ENCODE measurements at places on chromosomes 13 and 19.

GRCh38 chr13:90365130-90365529 lies 982.4 kb upstream of the MIR17HG start:
- peak; percentile 8 for DNase-seq

GRCh38 chr19:4088975-4089374 lies 22.3 kb upstream of the ZBTB7A start:
- no peak for DNase-seq

DNA sequence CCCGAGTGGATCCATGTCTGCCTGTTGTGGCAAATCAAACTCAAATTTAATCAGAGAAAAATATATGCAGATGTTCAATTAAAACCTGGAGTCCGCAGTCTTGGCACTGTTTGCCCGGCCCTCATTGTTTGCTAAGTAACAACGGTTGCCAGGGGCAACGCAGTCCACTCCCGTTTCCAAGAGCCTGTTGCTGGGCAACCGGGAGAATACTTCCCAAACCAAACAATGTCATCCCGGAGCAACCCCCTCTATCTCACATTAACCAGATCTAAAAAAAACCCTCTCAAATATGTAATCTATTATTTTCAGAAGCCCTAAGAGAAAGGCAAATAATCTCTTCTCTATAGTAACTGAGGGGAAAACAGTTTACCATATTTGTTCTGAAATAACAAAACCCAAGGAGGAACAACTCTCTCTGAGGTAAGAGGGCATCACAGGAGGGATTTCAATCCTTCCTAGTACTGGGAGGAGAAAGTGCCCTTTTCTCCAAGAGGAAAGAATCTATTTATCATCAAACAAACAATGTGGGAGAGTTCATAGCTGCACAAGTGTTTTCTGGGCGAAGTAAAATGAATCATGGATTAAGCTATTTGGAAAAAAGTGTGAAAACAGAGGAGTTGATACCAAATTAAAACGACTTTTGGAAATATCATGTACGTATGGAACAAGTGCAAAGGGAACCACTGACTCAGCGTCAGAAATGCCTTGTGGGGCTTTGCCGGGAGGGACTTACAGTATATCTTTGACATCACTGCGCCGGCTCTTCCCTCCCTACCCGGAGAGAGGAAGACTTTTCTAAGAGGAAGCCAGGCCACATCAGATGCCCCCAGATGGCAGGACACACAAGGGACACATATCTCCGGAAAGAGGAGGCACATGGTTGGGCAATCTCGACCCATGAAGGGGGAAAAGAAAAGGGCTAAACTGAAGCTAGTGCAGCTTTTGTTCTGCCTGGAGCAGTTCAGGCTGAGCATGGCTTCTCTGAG lies 43.3 kb downstream of the RFX2 start:
- DNase-seq, result no peak

DNA sequence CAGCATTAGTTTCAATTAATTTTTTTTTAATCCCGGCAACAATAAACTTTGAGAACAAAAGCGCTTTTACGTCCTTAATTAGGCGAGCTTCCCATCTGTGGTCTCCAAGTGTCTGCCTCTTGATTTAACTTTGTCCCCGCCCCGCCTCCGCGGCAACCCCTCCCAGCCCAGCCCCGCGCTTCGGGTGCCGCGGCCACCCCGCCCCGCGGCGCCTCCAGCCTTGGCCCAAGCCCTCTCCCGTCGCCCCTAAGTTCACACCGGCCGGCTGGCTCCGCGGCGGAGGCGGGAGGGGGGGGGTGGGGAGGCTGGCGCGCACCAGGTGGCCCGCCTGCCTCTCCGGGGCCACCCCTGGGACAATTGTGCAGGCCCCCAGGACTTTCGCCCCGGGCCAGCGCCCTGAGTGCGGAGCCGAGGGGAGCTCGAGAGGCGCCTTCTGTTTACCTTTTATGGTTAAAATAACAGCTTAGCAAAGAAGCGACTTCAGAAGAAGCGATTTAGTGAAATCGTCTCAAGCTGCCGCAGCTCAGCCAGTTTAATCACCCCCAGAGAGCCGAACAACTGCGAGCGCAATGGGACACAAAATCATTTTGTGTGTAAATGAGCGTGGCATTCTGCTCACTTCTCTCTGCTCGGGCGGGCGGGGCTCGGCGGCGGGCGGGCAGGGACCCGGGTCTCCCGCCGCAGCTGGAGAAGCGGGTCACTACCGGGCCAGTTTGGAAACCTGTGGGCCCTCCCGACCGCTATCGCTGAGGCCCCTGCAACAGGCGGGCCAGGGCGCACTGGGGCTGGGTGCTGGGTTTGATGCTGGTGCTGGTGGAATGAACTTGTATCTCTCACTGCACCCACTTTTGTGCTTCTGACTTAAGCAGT lies 1.4 kb downstream of the KCTD15 start:
- DNase-seq, result no peak

DNA sequence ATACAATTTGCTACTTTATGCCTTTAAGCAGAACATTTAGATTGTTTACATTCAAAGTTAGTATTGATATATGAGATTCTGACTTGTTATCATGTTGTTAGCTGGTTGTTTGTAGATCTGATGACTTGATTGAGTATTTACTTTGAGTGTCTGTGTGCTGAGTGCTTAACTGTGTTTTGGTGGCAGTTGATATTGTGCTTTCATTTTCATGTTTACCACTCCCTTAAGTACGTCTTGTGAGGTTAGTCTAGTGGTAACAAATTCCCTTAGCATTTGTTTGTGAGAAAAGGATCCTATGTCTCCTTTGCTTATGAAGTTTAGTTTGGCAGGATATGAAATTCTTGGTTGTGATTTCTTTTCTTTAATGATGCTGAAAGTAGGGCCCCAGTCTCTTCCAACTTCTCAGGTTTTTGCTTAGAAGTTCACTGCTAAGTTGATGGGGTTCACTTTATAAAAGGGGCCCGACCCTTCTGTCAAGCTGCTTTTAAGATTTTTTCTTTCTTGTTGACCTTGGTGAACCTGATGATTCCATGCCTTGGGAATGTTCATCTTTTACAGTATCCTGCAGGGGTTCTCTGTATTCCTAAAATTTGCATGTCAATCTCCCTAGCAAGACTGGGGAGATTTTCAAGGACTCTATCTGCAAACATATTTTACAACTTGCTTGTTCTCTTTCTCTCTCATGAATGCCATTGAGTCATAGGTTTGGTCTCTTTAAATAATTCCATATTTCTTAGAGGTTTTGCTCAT lies 1095.4 kb upstream of the PCDH20 start:
- no peak for DNase-seq

- DNase-seq, result no peak
These were observed 7.6 kb downstream of the ZNF446 start for GRCh38 chr19:58483776-58484175.

GRCh38 chr13:30898678-30899241 lies 7.3 kb upstream of the MEDAG start:
- peak; percentile 98 for DNase-seq

GRCh38 chr13:101757446-101758039 lies 305.1 kb downstream of the ITGBL1 start:
- DNase-seq, result peak; percentile 8

- DNase-seq, result no peak
These were observed 13.2 kb downstream of the TLE5 start for GRCh38 chr19:3049089-3049488.

DNA sequence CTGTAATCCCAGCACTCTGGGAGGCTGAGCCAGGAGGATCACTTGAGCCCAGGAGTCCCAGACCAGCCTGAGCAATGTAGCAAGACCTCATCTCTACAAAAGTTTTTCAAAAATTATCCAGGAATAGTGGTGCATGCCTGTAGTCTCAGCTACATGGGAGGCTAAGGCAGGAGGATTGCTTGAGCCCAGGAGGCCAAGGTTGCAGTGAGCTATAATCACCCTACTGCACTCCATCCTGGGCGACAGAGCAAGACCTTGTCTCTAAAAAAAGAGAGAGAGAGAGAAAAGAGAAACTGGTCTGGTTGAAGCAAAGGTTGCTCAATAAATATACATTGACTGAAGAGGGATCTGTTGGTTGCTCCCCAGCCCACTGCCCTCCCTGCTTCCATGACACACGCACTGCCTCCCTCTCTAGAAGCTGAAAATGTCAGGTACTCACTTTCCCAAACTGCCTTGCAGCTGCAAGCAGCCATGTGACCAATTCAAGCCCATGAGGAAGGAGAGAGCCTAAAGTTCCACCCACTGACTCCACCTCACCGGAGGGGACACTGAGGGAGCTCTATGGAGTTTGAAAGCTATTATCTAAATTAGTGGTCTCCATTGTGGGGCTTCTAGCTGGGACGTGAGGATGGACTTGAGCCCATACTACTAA lies 14.0 kb downstream of the CEACAM16 start:
- DNase-seq, result no peak

DNA sequence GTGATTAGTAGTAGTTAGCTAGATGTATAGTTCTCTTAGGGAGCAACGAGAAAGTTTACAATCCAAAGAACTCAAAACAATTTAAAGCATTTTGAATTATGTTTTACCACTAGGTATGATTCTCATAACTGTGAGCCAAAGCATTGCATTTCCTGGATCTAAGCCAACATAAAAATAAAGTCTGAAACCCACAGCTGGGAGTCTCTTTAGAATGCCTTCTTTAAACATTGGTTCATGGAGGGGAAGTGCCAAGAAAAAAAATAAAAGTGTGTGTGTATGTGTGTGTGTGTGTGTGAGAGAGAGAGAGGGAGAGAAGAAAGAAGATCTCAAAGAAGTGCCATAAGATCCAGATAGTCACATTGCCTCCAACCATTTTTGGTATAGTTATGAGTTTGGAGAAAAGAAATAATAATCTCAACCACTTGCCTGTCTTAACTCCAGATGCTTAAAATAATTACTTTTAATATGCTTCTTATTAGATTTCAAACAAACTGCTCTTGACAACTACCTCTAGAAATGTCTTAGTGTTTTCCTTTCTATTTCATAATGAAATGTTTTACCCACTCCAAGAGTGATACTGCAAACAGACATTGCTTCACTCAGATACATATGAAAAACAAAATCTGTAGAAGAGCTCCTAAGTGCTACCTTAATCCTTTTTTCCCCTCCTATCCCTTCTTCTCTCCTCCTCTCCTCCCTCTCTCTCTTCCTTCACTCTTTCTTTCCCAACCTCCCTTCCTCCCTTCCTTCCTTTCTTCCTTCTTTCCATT lies 554.1 kb downstream of the KCTD12 start:
- DNase-seq, result peak; percentile 14

DNA sequence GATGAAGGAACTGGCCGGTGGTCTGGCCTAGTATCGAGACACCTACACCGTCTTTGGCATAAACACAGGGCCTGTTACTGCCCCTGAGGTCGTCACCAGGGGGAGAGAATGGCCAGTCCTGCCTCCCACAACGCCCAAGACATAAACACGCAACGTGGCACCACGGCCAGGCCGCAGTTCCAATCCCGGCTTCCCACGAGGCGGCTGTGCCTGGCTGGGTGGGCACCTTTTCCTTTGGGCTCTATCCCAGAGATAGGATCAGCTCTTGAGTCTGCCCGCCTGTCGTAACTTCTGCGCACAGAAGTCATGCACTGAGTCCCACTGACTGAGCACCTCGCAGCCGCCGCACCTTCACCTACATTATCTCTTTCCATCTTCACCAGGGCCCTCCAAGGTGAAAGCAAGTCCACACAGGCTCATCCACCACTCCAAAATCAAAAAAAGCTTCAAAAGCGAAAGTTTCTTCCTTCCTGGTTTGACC lies 1.1 kb downstream of the MIER2 start:
- no peak for DNase-seq

- DNase-seq, result no peak
These were observed 133.4 kb downstream of the NUFIP1 start for GRCh38 chr13:44855860-44856259.

DNA sequence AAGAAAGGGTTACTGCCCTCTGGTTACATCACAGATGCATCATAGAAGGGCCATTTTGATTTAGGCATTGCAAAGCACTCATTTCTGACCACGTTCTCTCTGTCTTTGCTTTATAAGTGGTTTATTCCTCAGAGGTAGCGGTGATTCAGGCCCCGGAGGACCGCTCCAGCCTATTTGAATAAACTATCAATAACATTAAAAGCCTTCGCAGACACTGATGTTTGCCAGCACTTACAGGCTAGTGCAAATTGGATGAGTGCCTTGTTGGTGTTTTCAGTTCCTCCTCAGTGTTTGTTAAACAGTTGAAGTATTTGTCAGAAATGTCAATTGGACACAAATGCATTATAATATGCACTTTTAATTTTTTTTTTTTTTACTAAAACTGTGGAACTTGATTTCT lies 120.2 kb downstream of the RXFP2 start:
- DNase-seq, result peak; percentile 17

- DNase-seq, result no peak
These were observed 3.2 kb downstream of the MIDN start for GRCh38 chr19:1251330-1252220.

GRCh38 chr19:41409288-41409687 lies 11.7 kb downstream of the BCKDHA start:
- no peak for DNase-seq

DNA sequence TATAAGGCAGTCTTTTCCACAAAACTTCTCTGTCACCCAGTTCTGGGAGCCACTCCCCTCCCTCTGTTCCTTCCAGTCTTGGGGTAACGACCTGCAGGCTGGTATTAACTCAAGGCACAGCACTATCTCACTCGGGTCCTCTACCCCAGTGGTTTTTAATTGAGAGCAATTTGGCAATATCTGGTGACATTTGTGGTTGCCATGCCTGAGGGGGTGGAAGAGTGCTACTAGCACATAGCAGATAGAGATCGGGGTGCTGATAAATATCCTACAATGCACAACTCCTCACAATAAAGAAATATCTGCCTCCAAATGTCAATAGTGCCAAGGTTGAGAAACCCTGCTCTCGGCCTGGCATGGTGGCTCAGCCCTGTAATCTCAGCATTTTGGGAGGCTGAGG lies 117.7 kb upstream of the ABCC4 start:
- DNase-seq, result no peak

DNA sequence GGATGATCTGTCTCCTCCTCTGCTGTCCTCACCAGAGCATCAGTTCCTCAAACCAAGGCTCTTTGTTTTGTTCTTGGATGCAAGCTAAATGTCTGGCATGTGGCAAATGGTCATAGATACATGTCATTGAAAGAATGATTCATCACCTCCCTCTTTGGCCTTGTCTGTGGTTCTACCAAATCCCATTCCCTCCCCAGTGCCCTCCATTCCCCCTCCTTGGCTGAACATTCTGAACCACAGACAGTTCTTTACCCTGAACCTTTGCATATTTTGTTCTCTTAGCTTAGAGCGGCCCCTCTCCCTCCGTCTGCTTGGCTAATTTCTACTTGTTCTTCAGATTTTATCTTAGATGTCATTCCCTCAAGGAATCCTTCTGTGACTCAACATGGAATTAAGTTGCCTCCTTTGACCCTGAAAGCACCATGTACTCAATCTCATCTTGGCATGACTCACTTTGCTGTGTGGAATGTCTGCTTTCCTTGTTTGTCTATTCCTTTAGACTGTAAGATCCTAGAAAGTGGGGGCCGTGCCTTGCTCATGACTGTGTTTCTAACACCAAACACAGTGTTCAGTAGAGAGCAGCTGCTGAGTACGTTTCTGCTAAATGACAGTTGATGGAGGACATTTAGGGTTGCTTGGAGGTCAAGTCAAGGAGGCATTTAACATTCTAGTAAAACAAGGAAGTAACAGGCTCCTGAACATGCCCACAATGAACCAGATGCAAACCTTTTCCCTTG lies 8.1 kb downstream of the ALOX5AP start:
- DNase-seq, result peak; percentile 100

- no peak for DNase-seq
These were observed 195.5 kb downstream of the ZNF536 start for GRCh38 chr19:30567536-30568232.
